GM23248 (cell line): ENCODE measurements at places on chromosomes 2 and 18. TPM values are rescaled to one million over a fixed set of nuclear protein-coding genes. Genes with fewer than 3 reads are reported as not detected.

DNA sequence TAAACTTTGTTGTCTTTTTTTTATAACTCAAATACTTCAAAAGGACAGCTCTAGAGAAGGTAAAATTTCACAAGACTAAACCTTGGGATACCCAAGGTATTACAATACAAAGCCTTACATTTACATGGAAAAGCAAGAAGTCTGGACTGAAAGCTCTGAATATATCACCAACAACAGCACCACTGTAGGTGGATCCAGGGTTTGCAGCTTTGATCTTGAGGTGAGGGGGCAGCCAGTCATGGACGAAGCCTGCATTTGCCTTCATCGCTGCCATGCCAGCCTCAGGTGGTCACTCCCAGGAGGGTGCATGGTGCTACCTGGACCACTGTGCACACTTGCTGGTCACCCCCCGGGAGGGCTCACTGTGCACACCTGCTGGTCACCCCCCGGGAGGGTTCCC is 36.6 kb downstream of the RBFA start:
- H3K27me3 ChIP-seq = no peaks in the 10 kb centered on the region
- no peak for DNase-seq
- no peak overlapping the region for H3K4me3 ChIP-seq
- H3K36me3 ChIP-seq = no peaks in the 10 kb centered on the region

GRCh38 chr2:151568501-151568900 is 158.8 kb downstream of the RIF1 start:
- no peaks in the 10 kb centered on the region for H3K36me3 ChIP-seq
- H3K27ac ChIP-seq = no peak overlapping the region

GRCh38 chr18:11114653-11115052 is 34.7 kb downstream of the PIEZO2 start:
- DNase-seq = no peak
- no peaks in the 10 kb centered on the region for H3K36me3 ChIP-seq
- no peak overlapping the region for H3K4me3 ChIP-seq

Gene SPDYA
- not detected in 2 replicates for total RNA-seq

- no peak overlapping the region for H3K4me3 ChIP-seq
- H3K27me3 ChIP-seq = no peaks in the 10 kb centered on the region
- H3K4me1 ChIP-seq = peaks cover 28% of the 10 kb centered on the region
- DNase-seq = peak; percentile 53
- H3K36me3 ChIP-seq = no peaks in the 10 kb centered on the region
These were observed 7.7 kb upstream of the MMADHC start for GRCh38 chr2:149595056-149595963.

GRCh38 chr18:45441110-45441847 is 174.0 kb upstream of the SLC14A2 start:
- H3K27me3 ChIP-seq = no peaks in the 10 kb centered on the region; the same call in 1 of the 2 replicates
- no peak overlapping the region for H3K4me3 ChIP-seq
- no peak overlapping the region for H3K27ac ChIP-seq
- peak; percentile 62 for DNase-seq

DNA sequence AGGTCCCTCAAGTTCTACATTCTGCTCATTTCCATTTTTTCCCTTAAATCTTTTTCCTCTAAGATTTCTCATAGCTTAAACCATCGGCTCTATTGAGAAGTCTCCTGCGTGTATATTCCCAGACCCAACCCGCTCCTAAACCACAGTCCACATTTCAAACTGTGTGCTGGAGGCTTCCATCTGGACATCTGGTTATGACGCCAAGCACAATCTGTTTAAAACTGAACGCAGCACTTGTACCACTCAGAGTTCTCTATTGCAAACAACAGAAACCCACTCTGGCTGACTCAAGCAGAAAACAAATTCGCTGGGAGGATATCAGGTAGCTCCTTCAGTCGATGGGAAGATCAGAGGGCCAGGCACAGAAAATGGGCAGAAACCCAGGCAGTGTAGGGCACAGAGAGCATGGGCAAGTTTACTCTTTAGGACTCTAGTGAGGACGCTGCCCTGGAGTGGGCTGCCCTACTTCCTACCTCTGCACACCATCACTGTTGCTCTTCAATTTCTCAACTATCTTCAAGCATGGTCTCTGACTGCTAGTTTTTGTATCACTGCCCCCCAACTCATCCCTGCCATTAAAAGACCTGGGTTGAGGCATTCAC is 5.6 kb upstream of the EML4 start:
- no peak overlapping the region for H3K4me3 ChIP-seq
- no peaks in the 10 kb centered on the region for H3K4me1 ChIP-seq
- no peak for DNase-seq
- no peaks in the 10 kb centered on the region for H3K27me3 ChIP-seq
- H3K36me3 ChIP-seq = no peaks in the 10 kb centered on the region

GRCh38 chr2:58448065-58448507 is 207.0 kb upstream of the FANCL start:
- no peak overlapping the region for H3K4me3 ChIP-seq
- no peaks in the 10 kb centered on the region for H3K36me3 ChIP-seq
- no peaks in the 10 kb centered on the region for H3K27me3 ChIP-seq
- H3K27ac ChIP-seq = no peak overlapping the region
- DNase-seq = peak; percentile 80
- H3K4me1 ChIP-seq = 0 out of 2 replicates have a peak, but pooled peaks cover 4% of the 10 kb centered on the region

GRCh38 chr2:60529136-60529784 is 24.2 kb downstream of the BCL11A start:
- H3K27ac ChIP-seq = no peak overlapping the region
- peaks cover 22% of the 10 kb centered on the region for H3K4me1 ChIP-seq
- no peaks in the 10 kb centered on the region for H3K36me3 ChIP-seq
- no peaks in the 10 kb centered on the region for H3K27me3 ChIP-seq
- no peak overlapping the region for H3K4me3 ChIP-seq
- no peak for DNase-seq

DNA sequence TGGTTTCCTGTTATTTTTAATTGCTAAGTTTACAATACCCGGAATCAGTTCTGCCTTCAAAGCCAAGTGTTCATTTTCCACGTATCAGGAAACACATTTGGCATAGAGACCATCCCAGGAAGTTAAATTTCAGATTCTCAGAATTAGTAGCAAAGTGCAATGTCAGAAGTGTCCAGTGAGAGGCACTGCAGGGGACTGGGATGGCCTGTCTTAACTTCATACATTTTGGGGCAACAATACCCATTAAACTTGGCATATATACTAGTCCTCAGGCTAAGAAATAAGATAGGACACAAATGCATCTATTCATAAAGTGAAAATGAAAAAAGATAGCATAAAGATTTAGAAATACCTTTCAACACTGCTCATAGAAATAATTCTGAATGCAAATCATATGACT is 1.5 kb upstream of the IL1RL2 start:
- H3K27ac ChIP-seq = no peak overlapping the region
- no peak overlapping the region for H3K4me3 ChIP-seq
- no peaks in the 10 kb centered on the region for H3K36me3 ChIP-seq
- peaks cover 14% of the 10 kb centered on the region for H3K4me1 ChIP-seq
- H3K27me3 ChIP-seq = no peaks in the 10 kb centered on the region

GRCh38 chr2:146597291-146597690 is 1247.5 kb upstream of the ACVR2A start:
- DNase-seq = no peak
- H3K4me3 ChIP-seq = no peak overlapping the region
- peaks cover 3% of the 10 kb centered on the region; the same call in 1 of the 2 replicates for H3K4me1 ChIP-seq
- H3K27ac ChIP-seq = no peak overlapping the region

DNA sequence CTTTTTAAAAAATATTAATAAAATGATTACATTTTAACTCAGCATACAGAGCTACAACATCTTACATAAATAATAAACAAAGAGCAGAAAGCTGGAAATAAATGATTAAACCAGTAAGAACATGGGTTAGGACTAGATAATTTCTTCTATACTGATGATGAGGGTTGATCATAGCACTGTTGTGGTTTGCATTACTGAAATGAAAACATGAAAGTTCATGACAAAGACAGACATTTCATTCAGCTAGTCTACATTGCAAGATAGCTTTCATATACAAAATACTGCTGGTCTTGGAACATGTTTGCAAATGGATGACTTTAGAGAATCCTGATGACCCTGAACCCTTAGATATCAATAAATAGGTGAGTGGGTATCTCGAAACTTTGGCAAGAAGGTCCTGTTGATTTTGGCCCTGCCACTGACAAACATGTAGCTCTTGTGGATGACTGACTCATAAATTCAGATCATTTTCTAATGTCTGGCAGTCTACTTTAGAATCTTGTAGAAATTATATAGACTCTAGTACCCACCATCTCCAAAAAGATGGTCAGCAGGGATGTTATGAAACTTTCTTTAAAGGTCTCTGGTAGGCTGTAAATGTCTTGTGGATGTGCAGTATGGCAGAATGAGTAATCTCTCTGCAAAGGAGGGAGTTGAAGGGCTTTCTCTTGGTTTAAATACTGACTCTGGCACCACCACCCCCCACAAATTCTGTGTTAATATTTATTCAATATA is 15.5 kb upstream of the CDC42EP3 start:
- H3K27ac ChIP-seq = no peak overlapping the region
- no peaks in the 10 kb centered on the region for H3K36me3 ChIP-seq
- no peak for DNase-seq
- H3K4me3 ChIP-seq = no peak overlapping the region
- H3K27me3 ChIP-seq = no peaks in the 10 kb centered on the region

DNA sequence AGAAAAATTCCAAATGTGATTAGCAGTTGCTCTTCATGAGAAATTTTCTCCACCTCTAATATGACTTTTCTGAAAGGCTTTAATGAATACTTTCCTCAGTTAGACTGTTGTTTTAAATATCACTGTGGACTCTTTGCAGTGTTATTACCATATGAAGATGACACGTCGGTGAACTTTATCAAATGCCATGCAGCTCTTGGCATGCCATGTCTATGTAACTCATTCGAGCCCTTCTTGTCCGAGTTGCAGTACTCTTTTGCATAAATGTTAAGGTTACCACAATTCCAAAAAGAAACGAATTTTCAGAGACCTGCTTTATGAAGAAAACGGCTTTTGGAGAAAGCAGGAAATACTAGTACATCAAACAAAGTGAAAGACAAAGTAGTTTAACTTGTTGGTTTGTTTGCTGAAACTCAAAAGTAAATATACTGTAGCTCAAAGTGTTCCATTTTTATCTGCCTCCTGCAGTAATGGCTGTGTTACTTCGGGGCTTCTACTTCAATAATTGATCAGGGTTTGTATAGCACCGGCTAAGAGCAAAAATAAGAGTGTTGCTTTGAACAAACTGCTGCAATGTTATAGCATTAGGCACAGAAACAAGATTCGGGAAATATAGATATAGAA is 204.1 kb downstream of the ARHGAP15 start:
- no peak for DNase-seq
- H3K4me1 ChIP-seq = no peaks in the 10 kb centered on the region
- no peak overlapping the region for H3K27ac ChIP-seq
- H3K27me3 ChIP-seq = no peaks in the 10 kb centered on the region
- H3K4me3 ChIP-seq = no peak overlapping the region

DNA sequence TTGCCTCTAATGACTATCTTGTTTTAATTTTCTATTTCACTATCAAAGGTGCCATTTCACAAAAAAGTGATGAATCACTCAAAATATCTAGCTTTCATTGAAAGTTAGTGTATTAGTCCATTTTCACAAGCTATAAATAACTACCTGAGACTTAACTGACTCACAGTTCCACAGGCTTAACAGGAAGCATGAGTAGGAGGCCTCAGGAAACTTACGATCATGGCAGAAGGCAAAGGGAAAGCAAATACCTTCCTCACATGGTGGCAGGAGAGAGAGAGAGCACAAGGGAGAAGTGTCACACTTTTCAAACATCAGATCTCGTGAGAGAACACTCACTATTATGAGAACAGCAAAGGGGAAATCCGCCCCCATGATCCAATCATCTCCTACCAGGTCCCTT is 1220.4 kb upstream of the ZEB2 start:
- no peak overlapping the region for H3K27ac ChIP-seq
- no peak overlapping the region for H3K4me3 ChIP-seq
- no peaks in the 10 kb centered on the region for H3K27me3 ChIP-seq
- peaks cover 8% of the 10 kb centered on the region for H3K4me1 ChIP-seq
- peak; percentile 44 for DNase-seq

DNA sequence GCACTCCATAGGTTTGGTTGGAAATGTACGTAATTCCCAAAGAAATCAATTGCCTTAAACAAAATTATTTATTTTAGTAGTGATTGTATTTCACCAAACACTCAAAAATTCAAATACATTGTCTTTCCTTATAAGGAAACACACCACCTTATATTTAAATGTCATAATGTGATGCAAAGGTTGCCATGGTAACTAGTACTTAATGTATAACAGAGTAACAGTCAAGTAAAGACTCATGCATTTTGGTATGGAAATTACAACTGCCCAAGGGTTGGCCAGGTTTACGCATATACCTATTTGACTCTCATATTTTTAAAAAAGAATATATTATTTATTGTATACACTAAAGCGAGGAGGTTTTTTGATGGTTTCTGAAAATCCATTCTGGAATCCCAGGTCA is 231.2 kb downstream of the TCF4 start:
- H3K27me3 ChIP-seq = no peaks in the 10 kb centered on the region
- H3K27ac ChIP-seq = no peak overlapping the region
- no peaks in the 10 kb centered on the region for H3K36me3 ChIP-seq
- DNase-seq = no peak
- no peak overlapping the region for H3K4me3 ChIP-seq
- H3K4me1 ChIP-seq = 0 out of 2 replicates have a peak, but pooled peaks cover 12% of the 10 kb centered on the region

Gene FAP
- 243 and 269 TPM in 2 replicates for total RNA-seq

GRCh38 chr2:193774166-193774565 is 1579.4 kb upstream of the TMEFF2 start:
- H3K4me3 ChIP-seq = no peak overlapping the region
- no peak for DNase-seq
- H3K27me3 ChIP-seq = no peaks in the 10 kb centered on the region
- no peak overlapping the region for H3K27ac ChIP-seq
- no peaks in the 10 kb centered on the region for H3K36me3 ChIP-seq

DNA sequence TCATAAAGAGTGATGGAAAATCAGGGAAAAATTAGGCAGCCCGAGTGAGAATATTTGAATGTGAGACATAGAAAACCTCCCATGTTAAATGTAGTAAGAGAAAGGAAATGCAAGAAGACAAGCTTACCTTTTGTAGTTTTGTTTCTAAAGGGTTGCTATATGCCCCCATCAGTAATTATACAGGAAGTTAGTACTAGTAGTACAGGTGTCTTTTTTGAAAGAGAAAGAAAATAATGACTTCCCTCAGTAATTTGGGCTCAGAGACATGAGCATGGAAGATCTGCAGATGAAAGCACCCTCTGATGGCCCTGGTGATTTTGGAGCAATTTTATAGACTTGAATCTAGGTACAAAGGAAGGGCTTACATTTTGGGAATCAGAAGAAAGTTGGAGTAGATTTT is 80.8 kb downstream of the RHBDD1 start:
- DNase-seq = no peak
- no peak overlapping the region for H3K27ac ChIP-seq
- peaks cover 6% of the 10 kb centered on the region; the same call in 1 of the 2 replicates for H3K36me3 ChIP-seq
- peaks cover 6% of the 10 kb centered on the region for H3K4me1 ChIP-seq

GRCh38 chr2:106653465-106653864 is 166.3 kb downstream of the CD8B2 start:
- no peak for DNase-seq
- H3K36me3 ChIP-seq = no peaks in the 10 kb centered on the region
- no peak overlapping the region for H3K4me3 ChIP-seq
- H3K27me3 ChIP-seq = no peaks in the 10 kb centered on the region
- H3K27ac ChIP-seq = no peak overlapping the region
- H3K4me1 ChIP-seq = no peaks in the 10 kb centered on the region
